ENCODE measurements at places on chromosomes 7 and 10.

- DNase-seq: no peak
These were observed 15.7 kb upstream of the FLNC start for GRCh38 chr7:128814499-128814898.

DNA sequence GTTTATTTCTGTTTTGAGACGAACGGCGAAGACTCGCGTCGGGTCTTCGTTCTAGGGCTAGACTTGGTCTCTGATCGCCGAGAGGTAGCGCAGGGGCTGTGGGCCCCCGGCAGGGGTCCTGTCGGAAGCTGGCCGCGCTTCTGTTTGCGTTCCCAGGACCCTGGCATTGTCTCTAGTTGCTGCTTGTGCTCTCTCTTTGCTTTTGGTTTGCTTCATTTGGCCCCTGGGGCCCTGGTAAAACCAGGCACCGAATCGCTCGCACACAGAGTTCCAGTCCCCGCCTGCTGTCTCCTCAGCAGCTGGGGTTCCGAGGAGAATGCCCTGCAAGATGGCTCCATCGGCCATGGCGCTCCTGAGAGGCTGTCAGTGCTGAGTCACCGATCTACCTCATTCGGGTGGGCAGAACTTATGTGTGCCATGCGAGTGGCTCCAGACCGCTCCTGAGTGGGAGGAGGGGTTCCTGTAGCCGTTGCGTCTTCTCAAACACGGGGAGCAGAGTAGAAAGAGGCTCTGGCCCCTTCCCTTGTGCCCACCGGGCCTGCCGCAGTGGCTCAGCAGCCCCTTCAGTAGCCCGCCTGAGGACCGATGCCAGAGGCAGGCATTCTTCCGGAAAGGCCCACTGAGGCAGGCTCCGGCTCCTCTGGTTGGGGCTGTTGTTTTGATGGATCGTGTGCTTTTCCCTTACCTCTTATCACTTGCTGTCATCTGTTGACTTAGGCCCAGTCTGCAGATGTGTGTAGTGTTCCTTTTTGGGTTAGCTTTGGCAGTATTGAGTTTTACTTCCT is 826 bp downstream of the CHPF2 start:
- DNase-seq: peak; percentile 70

GRCh38 chr10:109956454-109957091 is 33.3 kb upstream of the XPNPEP1 start:
- DNase-seq: no peak

GRCh38 chr10:101617102-101617823 is 29.1 kb downstream of the DPCD start:
- no peak for DNase-seq

GRCh38 chr10:27997865-27998177 is 1.1 kb downstream of the ODAD2 start:
- DNase-seq: no peak

DNA sequence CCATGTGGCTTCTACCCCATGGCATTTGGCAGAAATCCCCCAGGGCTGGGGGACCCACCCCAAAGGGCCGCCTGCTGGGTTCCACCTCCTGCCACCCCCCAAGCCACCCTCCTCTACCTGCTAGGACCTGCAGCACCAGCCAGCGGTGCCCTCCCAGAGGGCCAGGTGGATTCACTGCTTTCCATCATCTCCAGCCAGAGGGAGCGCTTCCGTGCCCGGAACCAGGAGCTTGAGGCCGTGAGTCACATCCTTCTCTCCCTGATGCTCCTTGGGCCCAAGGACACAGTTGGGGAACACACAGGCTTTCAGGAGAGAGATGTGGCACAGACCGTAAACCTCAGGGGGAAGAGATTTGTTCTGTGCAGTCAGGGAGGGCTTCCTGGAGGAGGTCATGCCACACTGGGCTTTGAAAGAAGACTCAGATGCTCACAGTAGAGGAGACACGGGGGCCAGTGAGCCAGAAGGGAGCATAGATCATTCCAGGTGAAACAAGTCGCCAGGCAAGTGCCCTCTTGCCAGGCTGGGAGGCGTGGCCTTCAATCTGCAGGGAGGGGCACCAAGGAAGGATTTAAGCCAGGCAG is 11.5 kb upstream of the SH2B2 start:
- no peak for DNase-seq
